ENCODE measurements at places on chromosomes 5 and 9.

- DNase-seq: no peak
Observed at GRCh38 chr9:125634040-125634717, 72.8 kb downstream of the MAPKAP1 start.

- DNase-seq: no peak
Observed at GRCh38 chr5:122420091-122420490, 108.1 kb downstream of the SNCAIP start.

DNA sequence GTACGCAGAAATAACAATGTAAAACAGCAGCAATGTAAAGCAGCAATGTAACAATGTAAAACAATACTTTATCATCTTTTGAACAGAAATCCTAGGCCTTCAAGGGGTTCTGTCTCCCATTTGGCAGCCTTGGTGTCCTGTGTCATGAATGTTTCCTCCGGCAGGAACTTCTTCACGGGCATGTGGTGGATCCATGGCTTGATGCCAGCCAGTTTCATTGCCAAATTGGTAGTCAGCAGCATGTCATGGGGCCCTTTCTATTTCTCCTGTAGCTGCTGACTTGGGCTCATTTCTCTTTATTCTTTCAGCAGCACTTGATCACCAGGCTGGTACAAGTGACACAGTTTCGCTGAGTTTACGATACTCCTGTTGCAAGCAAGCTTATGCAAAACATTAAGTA is 275.3 kb downstream of the HTR1A start:
- no peak for DNase-seq

GRCh38 chr5:154461531-154461930 is 15.7 kb downstream of the SAP30L start:
- DNase-seq: no peak

GRCh38 chr9:128733256-128733655 is 9.3 kb upstream of the ZDHHC12 start:
- DNase-seq: no peak

- no peak for DNase-seq
Observed at GRCh38 chr5:143231973-143232812, 171.3 kb downstream of the NR3C1 start.

GRCh38 chr9:82805027-82805426 is 257.9 kb downstream of the RASEF start:
- DNase-seq: no peak

DNA sequence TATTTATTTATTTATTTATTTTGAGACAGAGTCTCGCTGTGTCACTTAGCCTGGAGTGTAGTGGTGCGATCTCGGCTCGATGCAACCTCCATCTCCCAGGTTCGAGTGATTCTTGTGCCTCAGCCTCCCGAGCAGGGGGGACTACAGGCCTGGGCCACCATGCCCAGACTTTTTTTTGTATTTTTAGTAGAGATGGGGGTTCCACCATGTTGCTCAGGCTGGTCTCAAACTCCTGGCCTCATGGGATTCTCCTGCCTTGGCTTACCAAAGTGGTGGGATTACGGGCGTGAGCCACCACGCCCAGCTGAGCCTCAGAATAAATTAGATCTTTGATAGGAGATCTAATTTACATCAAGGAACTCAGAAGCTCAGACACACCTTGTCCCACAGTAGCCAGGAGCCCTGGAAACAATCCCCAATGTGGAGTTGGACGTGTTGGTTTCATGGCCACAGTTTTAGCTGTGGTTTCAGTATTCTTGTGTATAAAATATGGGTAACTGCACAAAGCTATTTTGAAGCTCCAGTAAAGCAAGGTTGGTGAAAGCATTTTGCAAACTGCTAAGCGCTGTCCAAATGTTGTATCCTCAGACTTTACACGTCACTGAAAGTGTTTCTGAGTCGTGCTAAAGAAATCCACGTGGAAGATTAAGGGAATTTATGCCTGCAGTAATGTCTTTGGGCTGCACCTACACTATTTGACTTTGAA is 3.0 kb upstream of the HNRNPAB start:
- no peak for DNase-seq

DNA sequence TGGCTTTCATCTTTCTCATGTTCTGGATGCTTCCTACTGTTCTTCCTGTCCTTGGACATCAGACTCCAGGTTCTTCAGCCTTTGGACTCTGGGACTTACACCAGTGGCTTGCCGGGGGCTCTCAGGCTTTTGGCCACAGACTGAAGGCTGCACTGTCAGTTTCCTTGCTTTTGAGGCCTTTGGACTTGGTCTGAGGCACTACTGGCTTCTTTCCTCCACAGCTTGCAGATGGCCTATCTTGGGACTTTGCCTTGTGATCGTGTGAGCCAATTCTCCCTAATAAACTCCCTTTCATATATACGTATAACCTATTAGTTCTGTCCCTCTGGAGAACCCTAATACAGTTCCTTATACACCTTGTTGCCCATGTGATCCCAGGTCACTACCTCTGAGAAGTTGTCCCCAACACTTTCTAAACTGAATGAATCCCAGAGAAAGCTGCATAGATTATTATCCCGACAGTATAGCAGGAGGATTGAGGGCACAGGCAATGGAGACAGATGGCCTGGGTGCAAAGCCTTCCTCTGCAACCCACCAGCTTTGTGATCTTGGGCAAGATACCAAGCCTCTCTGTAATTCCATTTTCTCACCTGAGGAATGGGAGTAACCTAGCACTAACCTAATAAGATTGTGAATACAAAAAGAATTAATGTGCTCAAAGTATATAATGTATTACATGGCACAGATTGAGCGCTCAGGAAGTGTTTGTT is 449.6 kb upstream of the BRINP1 start:
- no peak for DNase-seq

- DNase-seq: peak; percentile 33
Observed at GRCh38 chr5:35854248-35854647, 2.4 kb upstream of the IL7R start.

DNA sequence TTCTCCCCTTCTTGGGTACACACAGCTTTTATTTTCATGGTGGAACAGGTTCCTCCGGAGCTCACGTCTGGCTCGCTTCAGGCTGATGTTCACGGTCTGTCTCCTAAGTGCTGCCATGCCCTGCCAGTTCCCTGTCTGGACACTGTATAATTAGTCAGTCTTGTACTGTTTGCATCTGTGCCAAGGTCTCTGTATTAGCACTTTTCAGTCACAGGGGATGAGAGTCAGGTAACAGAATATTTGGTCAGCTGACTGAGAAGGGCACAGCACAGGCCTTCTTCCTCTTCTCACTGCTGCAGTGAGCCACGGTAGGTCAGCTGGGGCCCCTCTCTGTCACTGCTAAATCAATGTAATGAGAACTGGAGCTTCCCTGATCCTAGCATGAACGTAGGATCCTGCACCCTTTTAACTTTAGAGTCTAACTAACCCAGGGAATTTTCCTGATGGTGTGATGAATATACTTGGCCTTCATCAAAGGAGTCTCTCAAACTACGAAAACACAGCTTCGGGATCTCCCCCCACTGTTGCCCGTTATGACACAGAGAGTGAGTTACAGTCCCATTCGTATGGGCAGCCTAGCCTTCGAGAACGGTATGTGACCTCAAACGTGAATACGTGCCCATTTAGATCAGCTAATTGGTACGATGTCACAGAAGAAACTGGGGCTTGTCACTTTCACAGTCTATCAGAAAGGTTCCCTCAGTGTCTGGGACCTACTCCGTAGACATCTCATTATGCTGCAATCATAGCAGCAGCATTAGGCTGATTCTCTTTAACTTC is 354.1 kb upstream of the RFX3 start:
- DNase-seq: no peak

GRCh38 chr9:137077010-137077747 is at the start of gene UAP1L1:
Gene UAP1L1, plus strand, starts transcription at chr9:137077517. Its CDS starts 16 bp downstream, at chr9:137077533.
- no peak for DNase-seq

GRCh38 chr9:3343671-3344070 is 182.1 kb downstream of the RFX3 start:
- no peak for DNase-seq

DNA sequence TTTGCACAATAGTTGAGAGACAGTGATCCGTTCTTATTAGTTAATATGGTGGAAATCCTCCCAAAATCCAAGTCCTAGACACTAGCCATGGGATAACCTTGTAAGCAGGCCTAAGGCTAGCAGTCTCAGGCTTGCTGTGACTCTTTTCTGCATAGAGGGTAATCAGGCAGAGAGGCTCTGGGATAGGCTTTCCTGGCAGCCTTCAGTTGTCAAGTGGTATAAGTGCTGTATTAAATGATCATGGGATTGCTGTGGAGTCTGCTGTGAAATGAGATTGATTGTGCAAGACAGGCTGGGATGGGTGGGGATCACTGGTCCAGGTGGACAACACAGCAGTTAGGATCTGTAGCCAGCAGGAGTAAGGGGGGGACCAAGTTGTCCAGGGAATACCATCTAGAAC is 416.4 kb downstream of the TLE4 start:
- no peak for DNase-seq

DNA sequence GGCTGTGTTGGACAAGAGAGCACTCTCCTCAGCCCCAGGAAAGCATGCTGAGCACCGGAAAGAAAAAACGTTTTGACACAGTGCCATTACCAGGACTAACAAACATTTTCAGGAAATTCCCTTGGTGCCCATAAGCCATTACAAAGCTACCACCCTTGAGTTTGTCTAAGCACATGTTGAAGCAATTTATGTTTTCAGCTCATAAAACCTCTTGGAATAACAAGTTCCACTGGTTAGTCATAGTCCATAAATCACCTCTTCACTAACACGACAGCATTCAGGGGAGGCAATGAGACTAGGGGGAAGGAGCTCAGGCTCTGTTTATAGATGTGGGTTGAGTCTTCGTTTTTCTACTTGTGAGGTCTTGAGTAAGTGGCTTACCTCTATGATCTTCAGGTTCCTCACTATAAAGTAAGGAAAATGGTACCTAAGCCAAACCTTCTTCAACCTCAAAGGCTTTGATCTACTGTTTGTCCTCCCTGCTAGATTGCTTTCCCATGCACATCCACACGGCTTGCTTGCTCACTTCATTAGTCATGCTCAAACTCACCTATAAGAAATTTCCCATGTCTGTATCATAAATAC is 65.4 kb downstream of the DRD1 start:
- DNase-seq: no peak

GRCh38 chr9:105702207-105702606 is 7.9 kb downstream of the TMEM38B start:
- DNase-seq: no peak

- DNase-seq: no peak
Observed at GRCh38 chr5:474840-475661, 32.1 kb downstream of the EXOC3 start.

DNA sequence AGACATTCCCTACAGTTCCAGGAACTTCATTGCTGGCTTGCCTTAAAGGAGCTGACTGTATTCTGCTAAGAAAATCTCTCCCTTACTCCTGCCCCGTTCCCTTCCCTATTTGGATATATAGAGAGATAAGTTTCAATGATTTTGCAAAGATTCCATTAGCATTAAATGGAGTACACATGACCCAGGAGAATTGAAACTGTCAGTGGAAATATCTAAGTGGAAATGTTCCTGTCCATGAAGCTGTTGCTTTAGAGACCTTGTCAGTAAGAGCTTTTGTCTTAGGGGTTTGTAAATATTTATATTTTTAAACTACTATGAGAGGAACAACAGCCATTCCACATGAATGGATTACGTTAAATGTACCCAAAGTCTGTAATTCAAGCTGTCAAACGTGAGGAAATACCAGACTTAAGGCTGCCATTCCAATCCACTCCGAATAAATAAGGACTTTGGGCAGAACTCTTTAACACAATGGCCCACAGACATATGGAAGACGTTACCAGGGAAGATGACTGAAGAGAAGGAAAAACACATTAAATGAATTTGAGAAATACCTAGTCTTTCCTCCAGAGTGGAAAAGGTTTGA is 387.1 kb upstream of the PAPPA start:
- no peak for DNase-seq

GRCh38 chr5:125160787-125161502 is 414.5 kb upstream of the ZNF608 start:
- DNase-seq: no peak

DNA sequence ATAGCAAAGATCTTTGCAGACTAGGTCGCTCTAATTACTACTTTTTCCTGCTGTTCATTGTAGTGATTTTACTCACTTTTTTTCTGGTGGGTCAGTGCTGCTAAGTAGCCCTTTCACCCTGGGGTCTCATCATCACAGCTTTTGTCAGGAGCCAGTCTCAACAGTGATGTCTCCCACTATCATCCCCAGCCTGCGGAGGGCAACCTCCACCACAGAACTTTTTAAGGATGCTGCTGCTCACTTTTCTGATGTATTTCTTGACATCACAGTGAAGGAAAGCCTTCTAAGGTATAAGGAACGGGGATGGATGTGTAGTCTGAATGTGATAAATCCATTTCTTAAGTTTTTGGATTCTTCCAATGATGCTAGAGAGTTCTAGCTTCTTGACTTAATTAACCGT is 242.5 kb upstream of the RIOK2 start:
- no peak for DNase-seq

DNA sequence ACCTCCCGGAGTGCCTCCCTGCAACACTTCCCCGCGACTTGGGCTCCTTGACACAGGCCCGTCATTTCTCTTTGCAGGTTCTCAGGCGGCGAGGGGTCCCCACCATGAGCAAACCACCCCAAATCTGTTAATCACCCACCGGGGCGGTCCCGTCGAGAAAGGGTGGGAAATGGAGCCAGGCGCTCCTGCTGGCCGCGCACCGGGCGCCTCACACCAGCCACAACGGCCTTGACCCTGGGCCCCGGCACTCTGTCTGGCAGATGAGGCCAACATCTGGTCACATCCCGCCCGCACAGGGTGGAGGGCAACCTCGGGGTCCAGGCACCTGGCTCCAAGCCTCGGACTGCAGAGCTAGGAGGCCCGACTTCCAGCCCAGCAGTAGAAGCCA is 776 bp upstream of the TERT start:
- no peak for DNase-seq

- no peak for DNase-seq
Observed at GRCh38 chr5:69230181-69230580, 4.5 kb upstream of the CDK7 start.

DNA sequence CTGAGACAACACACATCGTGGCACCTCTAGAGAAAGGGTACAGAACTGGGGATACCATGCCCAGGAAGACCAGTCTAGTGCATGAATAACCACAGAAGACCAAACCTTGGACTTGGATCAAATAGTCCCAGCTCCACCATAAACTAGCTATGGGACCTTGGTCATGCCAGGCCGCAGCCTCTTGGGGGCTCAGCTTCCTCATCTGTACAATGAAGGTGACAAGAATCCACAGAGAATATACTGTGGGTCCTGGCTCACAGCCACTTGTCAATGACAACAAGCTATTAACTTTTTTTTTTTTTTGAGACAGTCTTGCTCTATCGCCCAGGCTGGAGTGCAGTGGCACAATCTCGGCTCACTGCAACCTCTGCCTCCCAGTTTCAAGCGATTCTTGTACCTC is 3.9 kb downstream of the KYAT1 start:
- DNase-seq: no peak

- DNase-seq: no peak
Observed at GRCh38 chr9:134885001-134885678, 4.5 kb downstream of the FCN2 start.

GRCh38 chr9:6109571-6109970 is 94.1 kb upstream of the RANBP6 start:
- no peak for DNase-seq

- no peak for DNase-seq
Observed at GRCh38 chr5:149724130-149724840, 5.8 kb upstream of the PPARGC1B start.

- no peak for DNase-seq
Observed at GRCh38 chr9:135907006-135907430, 328 bp downstream of the CAMSAP1 start.

- no peak for DNase-seq
Observed at GRCh38 chr5:115452536-115453235, 91.9 kb downstream of the FEM1C start.
